ENCODE measurements at places on chromosomes 3 and 15.

- no peak for DNase-seq
Measured at GRCh38 chr3:122301063-122301462, 24.0 kb upstream of the CSTA start.

DNA sequence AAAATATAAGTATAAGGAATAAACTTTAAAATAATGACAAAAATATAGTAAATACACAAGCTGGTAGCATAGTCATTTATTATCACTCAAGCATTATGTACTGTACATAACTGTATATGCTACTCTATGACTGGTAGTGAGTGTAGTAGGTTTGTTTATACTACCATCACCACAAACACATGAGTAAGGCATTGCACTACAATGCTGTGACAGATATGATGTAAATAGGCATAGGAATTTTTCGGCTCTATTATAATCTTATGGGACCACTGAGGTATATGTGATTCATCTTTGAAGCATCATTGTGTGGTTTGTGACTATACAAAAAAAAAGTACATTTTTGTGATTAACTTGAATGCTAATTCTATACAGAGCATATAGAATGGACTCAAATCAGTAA, 35.3 kb upstream of the FBN1 start:
- no peak for DNase-seq

GRCh38 chr3:141278196-141279076, 46.8 kb downstream of the PXYLP1 start:
- DNase-seq = no peak

- no peak for DNase-seq
Measured at GRCh38 chr3:156776031-156776430, 50.1 kb upstream of the LEKR1 start.

DNA sequence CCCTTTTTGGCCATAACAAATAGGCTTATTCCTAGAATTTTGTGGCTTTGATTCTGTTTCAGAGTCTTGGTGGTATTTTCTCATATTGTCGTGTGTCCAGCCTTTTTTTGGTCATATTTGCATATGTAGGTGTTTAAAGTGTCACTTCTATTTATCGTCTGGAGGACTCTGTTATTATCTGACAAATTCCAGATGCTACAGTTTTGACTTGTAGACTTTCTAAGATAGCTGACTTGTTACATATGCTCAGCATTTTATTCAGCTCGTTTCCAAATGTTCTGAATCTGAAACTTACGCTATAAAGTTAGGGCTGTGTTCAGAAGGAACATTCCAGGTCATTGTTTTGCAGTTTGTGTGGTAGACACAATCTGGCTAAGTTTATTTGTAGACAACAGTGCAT, 1.9 kb downstream of the PPP4R2 start:
- DNase-seq = no peak

- DNase-seq = no peak
Measured at GRCh38 chr3:3817865-3818264, 18.6 kb downstream of the LRRN1 start.

DNA sequence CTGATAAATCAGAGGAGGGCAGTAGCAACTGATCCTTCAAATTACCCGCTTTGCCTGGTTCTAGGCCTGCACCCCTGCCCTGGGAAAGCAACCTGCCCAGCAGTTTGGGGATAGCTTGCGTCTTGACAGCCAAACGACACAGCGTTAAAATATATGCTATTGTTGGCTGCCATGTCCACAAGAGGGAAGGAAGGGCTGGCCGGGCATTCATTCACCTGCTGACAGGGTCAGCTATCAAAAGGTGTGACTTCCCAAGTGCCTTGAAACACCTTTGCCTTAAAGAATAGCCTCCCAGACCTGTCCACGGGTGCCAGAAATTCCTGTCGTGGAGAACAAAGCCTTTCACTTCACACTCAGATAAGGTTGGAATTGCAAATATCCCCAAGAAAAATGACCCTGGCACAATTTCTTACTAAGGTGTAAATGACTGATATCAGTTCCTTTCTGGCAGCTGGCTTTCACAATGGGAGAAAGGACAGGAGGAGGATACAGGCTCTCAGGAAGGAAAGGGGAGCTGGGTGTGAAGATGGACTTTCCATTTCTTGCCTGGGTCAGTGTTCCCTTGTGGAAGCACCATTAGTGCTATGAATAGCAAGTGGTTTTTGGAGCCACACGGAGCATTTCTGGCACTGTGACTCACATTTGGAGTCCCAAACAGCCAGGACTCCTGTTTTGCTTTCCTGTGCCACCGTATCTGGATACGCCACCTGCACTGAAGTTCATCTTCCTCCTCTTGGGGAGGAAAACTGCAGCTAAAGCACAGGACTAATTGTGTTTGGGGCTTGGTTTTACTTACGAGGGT, 19.2 kb downstream of the ALDH1A3 start:
- DNase-seq = no peak

DNA sequence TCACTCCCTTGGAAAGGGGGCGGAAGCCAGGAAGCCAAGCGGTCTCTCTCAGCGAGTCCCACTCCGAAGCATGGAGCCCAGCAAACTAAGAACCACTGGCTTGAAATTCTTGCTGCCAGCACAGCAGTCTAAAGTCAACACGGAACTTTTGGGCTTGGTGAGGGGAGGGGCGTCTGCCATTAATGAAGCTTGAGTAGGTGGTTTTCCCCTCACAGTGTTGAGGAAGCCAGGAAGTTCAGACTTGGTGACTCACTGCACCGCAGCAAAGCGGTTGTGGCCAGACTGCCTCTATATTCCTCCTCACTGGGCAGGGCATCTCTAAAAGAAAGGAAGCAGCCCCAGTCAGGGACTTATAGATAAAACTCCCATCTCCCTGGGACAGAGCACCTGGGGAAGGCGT, 665.4 kb upstream of the CBLB start:
- no peak for DNase-seq

DNA sequence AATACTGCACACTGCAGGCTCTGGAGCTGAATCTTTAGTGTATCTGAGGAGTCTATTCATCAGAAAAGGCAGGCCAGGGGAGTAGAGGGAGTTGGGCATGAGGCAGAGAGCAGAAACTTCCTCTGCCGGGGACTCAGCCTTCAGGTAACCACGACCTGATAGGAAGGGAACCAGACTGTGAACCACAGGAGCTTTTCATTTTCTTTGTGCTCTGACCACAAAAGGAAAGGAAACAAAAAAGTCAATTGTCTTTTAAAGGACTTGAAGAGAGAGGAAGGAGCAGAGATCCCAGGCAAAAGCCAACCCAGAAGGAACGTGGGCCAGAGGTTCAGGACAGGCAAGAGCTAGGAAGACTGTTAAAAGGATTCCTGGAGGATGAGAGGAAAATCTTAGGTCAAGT, 573.3 kb downstream of the EPHB1 start:
- DNase-seq = no peak

DNA sequence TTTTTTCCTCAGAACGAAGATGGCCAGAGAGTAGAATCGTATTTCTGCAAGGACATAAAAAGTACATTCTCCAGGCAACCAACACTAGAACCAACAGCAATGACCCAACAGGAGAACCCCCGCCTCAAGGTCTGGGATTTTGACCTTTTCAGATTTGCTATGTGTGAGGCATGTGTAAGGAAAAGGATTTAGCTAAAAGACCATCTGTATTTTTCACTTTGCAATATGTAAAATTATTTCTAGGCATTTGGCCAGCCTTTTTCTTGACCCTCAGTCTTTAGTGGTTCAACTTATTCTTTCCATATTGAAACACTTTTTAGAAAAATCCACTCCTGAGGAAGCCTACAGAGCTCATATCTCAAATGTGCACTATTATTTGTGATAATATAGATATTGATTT, 219.2 kb upstream of the GOLGA6L4 start:
- no peak for DNase-seq

DNA sequence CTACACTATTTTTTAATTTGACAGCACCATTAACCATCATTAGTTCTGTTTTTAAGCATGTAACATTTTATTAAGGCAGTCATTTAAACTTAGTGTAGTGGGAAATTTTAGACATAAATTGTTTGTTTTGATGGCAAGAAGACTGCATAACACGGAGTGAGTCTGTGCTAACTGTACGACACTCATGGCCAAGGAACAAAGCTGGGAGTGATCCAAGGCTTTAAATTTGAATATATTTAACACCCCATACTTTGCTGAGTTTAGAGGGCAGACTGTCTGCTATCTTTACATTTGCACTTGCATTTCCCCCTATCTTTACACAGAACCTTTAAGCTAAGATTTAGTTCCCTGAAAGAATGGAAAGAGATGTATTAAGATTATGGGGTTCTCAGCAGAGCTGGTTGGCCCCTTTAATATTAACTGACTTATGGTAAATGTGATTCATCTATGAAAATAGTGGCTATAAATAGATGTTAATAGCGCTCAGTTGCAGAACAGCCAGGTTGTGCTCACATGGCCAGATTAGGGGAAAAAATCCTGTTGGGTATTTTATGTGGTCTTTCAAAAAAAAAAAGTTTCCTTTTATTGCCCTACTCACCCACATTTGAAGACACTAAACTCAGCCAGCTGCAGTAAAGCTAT, 120.7 kb downstream of the CMSS1 start:
- DNase-seq = no peak

GRCh38 chr15:81293728-81294515, 30.0 kb downstream of the STARD5 start:
- peak; percentile 73 for DNase-seq

- no peak for DNase-seq
Measured at GRCh38 chr3:55490276-55490913, 3.3 kb upstream of the WNT5A start.

GRCh38 chr3:150174179-150174578, 203.5 kb upstream of the PFN2 start:
- DNase-seq = no peak

DNA sequence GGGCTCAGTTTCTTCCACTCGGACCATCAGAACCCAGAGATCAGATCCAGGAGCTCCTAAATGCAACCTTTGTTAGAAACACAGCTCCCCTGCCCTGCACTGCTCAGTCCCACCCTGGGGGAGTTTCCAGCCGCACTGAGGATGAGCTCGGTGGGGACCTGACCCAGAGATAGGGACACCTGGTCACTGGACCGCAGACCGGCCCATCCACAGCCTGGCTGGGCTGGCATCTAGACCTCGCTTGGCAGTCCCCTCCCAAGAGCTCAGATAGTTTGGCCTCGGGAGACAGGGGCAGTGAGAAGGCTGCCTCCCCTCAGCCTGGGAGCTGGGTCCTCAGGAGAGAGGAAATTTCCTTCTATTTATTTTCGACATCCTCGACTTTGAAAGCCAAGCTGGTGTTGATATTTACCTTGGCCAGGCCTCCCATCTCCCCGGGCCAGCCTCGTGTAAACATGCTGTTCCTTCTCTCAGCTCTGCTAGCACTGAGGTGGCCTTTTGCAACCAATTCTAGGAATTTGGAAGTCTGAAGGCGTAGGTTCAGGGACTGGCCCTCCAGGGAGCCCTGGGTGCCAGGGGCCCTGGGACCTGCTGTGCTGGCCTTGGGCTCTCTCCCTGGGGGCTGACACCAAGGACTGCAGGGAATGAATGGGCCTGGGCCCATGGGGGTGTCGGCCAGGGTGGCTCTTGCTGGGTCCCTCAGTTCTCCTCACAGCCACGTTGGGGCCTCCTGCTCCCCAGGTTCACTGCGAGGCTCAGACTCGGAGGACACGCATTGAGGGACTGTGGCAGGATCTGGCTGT, 90.1 kb downstream of the VGLL4 start:
- DNase-seq = no peak

- DNase-seq = no peak
Measured at GRCh38 chr3:194007592-194008337, 128.2 kb upstream of the HES1 start.

DNA sequence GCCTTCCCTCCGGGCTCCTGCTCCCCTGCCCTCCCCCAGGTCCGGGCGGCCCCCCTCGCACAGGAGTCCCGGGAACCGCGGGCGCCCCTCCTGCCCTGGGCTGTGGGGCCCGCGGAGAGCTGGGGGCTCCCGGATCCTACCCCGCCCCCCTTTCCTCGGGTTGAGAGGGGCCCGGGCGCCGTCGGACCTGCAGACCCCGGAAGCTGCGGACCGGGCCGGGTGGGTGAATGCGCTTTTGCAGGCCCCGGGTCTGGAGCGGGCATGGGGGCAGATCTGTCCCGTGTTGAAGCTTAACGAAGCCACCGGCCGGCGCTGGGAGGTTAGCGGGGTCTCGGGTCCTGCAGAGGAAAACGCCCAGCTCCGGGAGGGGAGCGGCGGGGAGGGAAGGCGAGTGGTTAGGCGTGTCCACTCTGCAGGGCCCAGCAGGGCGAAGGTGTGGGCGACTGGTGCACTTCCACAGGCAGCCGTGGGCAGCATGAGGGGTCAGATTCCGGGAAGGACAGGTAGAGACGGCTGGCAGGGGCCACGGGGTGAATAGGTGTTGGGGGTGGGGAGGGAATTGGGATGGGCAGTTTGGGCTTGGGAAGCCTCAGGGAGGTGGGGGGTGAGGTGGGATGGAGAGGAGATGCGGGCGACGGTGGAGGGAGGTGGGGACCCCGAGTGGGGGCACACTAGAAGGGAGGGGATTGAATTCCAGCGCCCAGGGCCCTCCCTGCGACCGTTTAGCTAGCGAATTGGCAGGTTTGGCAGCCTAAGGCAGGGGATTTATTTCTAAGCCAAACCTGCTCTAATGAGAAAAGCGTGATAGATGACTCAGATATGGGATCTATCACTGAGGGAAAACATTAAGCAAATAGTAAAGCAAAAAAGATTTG, 635 bp downstream of the CD276 start:
- DNase-seq = no peak

- no peak for DNase-seq
Measured at GRCh38 chr3:188819939-188820338, 351.8 kb upstream of the TPRG1 start.

- DNase-seq = no peak
Measured at GRCh38 chr3:146625186-146625775, 20.1 kb upstream of the PLSCR5 start.

DNA sequence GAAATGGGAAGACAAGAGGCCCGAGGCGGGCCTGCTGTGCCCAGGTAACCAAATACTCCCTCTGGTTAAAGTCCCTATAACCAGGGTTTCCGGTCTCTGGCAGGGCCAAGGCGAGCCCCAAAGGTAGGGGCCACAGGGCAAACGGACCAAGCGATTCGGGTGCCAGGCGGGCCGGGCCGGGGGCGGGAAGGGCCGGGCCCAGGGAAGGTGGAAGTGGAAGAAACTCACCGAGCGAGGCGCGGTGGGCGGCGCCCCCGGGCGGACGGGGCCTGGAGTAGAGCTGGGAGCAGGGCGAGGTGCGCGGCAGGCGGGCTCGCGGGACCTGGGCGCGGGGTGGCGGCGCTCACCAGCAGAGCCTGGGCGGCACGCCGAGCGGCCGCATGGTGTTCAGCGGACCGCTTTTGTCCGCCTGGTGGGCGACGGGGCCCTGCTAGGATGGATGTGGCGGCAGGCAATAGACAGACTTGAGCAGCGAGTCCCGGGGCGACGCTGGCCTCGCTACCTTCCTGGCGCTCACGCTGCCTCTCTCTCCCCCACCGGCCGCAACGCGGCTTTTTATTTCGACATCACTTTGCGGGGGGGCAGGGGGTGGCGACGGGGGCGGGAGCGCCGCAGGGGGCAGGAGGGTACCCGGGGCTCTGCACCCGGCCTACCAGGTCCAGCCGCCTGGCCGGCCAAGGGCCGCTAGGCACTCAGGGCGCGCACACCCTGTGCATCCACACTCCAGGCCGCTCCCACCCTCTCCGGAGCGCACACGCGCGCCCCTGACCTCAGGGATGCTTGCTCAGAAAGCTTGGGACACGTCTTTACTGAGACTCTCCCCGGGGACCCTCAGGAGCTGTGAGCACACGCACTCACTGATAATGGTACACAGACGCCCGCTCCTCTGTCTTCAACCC, at the start of gene GATA2:
Gene GATA2 (minus strand): TSS at position 531 of the 899 bp plus-strand sequence. CDS start 6,170 bp downstream, outside the sequence.
- no peak for DNase-seq

GRCh38 chr3:193194371-193194770, 46.7 kb upstream of the PLAAT1 start:
- no peak for DNase-seq

- DNase-seq = no peak
Measured at GRCh38 chr3:63955036-63955650, 43.0 kb upstream of the SCAANT1 start.

Data from T-helper 1 cell (primary cell).